GM13977 (cell line): ENCODE measurements at places on chromosomes 7 and 10.

GRCh38 chr10:42707234-42707633 is 68.9 kb upstream of the ZNF33B start:
- DNase-seq, result no peak

GRCh38 chr10:3006093-3006492 is 61.3 kb upstream of the PFKP start:
- DNase-seq, result no peak

GRCh38 chr10:21993360-21994001 is 10.0 kb downstream of the DNAJC1 start:
- no peak for DNase-seq

DNA sequence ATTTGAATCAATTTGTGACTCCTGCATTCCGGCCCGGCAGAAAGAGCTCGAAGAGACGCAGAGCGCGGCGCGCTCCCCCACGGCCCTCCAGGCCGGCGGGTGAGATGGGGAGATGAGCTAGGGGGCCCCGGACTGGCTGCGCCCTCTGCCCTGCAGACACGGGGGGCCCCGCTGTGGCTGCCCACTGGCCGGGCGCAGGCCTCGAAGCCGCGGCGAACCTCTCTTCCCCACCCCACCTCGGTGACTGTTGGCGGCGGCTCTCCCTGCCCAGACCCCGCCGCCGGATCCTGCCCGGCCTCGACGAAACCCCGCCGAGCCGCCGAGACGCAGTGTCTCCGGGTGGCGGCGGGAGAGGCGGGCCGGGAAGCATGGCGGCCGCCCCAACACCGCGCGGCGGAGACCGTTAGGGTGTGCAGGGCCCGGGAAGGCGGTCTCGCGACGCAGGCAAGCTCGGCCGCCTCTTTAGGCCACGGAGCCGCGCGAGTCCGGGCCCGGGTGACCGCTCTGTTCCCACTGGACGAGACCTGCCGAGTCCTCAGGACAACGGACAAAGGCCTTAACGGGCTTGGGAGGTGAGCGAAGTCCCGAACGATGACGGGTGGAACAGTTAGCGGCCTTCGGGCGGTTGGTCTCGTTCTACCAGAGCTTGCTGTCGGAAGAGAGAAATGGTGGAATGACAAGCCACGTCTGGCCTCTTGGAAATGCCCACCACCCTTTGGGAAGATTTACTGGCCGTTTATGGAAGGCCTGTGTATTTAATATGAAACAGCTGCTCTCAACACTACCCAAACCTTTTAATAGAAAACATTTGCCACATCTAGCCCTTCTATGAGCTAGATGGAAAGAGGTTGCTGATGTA is 24.3 kb downstream of the NUP42 start:
- DNase-seq, result no peak

DNA sequence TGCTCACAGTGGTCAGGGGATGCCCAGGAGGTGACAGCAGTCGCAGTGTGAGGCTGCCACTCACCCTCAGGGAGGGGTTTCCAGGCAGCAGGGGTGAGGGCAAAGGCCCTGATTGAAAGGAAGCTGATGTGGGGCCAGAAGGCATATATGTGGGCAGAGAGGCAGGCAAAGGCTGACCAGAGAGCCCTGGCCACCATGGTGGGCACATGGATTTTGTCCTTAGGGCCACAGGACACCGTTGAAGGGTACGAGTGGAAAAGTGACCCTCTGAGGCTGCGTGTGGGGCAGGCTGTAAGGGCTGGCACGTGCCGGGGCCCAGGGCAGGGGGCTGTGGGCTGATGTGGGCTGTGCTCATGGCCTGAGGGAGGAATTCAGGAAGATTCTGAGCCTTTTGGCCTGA is 57.5 kb upstream of the ZNF32 start:
- no peak for DNase-seq

DNA sequence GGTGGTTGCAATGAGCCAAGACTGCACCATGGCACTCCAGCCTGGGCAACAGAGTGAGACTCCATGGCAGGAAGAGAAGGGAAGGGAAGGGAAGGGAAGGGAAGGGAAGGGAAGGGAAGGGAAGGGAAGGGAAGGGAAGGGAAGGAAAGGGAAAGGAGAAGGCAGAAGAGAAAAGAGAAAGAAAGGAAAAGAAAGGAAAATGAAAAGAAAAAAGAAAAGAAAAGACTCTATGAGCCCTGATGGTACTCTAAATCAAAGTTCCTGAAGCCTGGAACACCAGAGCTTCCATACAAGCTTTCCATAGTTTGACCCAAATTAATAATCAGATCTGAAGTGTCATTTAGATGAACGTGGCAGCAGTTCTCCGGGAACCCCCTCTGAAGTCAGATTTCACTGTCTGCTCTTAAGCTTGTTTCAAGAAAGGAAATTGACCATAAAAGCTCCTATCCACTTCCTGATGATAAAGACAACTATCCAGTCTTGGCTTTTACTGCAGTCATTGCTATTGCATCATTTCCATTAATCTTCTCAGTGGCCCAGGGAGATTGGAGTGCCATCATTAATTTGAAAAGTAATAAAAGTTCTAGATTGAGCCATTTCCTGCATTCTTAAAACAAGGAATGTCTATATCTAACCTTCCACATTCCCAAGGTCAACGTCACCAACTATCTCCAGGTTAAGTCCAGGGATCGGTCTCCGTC is 44.2 kb upstream of the FRMD4A start:
- DNase-seq, result no peak

DNA sequence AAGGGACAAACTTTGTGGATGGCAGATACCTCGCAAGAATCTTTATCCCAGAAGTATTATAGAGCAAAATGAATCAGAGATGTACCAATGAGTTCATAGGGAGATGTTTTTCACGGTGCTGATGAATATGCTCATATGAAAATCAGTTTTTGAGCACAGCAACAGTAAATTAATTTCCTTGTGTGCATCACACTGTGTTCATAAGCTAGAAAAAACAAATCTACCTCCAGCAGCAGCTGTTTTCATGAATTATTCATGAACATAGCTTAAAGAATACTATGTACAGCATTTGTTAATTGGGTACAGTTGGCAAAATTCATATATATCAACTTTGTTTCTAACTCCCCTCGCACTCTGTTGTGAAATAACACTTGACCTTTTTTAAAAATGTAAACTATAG is 809.8 kb downstream of the GRM8 start:
- DNase-seq, result no peak

- no peak for DNase-seq
Observed at GRCh38 chr7:44761207-44762161, 12.8 kb downstream of the ZMIZ2 start.

DNA sequence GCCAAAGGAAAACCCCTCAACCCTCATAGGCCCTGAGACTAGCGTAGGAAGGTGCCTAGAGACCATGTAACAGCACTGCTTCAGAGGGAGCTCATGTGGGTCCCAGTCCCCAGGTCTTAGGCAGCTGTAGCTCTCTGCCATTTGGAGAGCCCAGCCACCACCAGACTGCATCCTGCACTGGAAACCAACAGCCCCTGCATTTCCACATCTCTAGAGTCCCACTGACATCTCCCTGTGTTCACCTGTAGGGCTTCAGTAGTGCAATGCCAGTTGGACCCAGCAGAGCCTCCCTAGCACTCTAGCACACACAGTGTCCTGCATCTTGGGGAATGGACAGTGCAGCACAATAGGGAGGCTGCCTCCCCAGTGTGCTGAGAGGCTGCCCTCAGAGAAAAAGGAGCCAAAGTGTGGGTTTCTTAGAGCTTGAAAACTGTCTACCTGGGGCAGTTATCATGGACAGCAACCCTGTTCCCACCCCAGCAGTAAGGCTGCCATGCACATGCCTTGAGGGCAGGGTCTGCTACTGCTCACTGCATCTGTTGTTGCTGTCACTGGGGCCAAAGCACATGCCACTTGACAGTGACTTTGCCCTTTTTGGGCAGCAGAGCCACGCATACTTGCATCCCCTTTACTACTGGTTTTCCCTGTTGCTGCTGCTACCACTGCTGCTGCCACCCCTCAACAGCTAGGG is 46.7 kb upstream of the ANTXRL start:
- no peak for DNase-seq

DNA sequence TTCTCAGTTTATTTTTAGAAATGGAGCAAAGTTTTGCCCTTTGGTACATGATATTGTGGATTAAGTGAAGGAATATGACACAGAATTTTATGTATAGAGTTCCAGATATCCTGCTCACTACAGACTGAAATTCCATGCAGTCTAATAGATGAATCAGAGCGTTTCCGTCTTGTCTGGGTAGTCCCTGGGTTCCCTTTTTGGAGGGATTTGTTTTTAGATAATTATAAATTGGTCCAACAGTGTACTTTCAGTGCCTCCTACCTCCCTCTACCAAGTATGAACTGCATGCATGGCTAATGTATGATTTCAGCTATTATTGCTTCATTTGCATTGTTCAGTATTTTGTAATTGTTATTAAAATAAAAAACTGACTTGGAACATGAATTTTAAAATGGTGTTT is 74.4 kb downstream of the SEPTIN7 start:
- DNase-seq, result no peak

DNA sequence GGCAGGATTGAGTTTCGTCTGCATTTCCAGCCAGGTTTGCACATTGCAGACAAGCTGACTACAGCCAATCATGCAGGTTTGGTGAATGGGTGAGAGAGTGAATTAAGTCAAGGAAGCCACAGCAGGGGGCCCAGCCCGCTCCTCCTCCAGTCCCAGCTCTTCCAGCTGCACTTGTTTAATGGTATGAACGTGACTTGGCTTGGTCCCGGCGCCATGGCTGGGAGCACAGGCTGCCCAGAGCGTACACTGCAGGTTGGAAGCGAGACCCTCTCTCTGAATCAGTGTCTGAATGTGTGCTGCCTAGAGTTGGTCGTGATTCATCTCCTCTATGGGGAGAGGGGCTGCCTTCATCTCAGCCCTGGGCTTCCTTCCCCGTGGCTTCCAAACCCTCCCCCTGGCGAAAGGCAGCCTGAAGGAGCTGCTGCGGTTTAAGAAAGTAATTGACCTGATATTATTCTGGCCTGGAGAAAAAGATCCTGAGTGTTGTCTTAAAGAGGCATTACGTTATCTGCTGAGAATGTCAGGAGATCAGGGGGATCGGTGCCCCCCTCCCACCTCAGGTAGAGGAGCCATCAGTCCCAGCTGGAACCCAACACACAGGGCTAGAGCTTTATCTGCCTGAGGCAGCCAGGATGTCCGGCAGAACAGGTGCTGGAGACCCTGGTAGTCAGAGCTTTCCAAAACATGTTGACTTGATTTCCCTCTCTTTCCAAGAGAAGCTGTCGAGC is 132.1 kb downstream of the COL26A1 start:
- DNase-seq, result no peak

DNA sequence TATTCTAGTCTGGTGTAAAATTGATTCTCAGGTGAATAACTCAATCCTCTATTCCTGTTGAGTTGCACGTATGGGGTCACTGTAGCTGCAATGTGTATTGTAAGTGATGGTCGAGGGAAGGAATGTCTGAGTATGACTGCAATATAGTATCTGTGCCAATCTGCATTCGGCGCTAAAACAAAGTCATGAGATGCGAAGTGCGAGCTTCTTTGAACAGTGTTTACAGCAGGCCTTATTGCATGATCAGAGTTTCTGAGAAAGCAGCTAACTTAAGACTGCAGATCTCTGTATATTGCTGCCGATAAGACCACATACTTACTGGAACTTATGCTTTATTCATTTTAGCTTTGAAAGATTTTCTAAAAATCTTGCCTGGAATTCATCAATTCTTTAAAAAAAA is 341.7 kb upstream of the BMPER start:
- DNase-seq, result no peak

DNA sequence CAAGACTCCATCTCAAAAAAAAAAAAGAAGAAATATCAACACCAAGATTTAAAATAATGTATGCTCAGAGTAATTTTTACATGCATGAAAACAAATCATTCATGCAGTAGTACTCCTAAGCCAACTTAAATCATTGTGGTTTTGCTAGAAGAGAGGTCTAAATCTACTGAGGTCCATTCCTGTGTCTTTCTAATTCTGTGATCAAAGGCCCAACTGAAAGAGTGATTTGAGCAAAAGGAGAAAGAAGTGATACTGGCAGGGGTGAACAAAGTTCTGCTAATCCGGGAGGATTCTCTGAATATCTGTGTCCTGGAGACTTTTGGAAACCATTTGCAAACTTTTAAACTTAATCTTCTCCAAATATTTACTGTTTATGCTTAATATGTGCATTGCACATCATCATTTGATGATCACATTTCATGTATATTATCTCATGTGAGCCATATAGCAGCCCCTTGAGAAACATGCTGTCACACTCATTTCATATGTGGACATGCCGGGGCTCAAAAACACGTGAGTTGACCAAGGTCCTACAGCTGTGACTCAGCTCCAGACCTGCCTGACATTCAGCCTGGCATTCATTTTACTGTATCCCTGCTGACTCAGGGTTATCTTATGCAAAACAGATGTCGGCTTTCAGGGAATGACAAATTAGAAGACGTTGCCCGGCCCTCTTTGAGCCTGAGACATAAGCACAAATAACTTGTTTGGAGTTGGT is 76.4 kb downstream of the FAM107B start:
- no peak for DNase-seq

DNA sequence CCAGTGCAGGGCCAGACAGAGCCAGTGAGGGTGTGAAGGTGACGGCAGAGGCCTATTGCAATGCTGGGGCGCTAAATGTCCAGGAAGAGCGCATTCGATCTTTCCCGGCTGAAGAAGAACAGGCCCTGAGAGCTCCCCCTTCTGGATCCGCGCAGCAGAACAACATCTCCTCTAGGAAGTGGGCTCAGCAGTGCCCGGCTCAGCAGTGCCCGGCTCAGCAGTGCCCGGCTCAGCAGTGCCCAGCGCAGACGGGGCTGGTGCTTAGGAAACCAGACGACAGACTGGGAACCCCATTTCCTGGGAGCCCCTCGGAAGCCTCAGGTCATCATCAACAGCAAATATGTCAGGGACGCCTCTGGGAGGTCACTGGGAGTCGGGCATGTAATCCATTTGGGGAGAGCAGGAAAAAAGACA is 4.7 kb upstream of the NOS3 start:
- DNase-seq, result peak; percentile 72

DNA sequence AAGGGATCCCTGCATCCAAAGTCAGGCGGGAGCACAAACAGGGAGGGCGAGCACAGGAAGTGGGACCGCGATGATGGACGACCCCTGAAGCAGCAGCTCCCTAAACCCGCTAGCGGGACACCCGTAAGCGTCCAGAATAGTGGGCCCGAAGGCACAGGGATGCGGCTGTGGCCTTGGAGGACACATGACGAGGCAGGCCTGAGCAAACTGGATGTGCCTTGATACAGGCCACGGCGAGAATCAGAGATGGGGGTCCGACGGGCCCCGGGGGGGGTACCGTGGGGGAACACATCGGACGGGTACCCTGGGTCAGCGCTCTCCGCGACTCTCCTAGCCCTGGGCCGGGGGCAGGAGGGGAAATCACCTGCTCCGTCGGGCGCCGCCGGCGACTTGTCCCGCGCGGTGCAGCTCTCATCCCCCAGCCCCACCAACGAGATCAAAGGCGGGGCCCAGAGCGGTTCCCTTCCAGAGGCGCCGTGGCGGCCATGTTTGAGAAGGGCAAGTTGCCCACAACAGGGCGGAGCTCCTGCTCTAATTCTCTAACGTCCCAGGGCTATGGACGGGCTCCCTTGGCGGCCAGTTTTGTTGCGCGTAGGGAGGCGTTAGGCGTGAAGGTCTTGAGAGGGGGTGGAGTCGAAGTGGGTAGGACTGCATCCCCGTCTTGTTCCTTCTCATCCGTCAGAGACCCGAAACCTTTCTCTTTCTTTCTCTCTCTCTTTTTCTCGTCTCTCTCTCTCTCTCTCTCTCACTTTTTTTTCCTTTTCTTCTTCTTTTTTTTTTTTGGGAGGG is at the start of gene CUEDC2:
Gene CUEDC2 (minus strand): TSS at position 413 of the 789 bp plus-strand sequence. CDS start 7,386 bp downstream, outside the sequence.
- DNase-seq, result peak; percentile 93
